KBM-7 (cell line): ENCODE measurements at places on chromosomes 5 and 9.
A peak's percentile ranks its signal among the peaks of the same experiment; 100 is the strongest.

DNA sequence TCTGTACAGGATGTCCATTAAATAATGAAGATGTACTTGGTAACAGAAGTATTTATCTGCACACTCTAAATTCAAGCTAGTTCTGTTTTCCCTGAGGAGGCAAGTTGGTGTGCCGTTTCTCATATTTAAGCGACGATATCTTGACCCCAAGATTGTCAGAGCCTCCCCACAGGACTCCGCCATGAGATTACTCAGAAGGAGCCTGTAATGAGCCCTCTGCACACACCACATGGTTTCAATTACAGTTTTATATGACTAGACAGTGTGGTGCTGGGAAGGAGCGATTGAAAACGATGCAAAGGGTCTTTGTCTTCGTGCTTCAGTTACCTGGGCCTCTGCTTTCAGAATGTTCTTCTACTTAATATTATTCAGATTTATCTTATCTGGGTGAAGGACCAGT is 840.4 kb upstream of the WWC1 start:
- DNase-seq = no peak

- peak; percentile 40 for DNase-seq
These were observed 732 bp downstream of the PBX3 start for GRCh38 chr9:125747765-125748445.

DNA sequence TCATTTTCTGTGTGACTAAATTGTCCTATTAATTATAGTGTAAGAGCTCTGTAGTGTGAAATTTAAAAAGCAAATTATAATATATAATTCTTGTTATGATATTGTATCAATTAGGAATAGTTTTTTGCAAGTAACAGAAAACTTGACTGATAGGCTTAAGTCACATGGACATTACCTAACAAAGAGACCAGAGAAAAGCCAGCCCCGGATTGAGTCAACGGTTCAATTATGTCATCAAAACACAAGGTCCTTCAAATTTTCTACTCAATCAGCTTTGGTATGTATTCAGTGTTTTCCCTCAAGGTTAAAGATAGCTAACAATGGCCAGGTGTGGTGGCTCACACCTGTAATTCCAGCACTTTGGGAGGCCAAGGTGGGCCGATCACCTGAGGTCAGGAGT is 126.7 kb upstream of the PTGER4 start:
- DNase-seq = no peak

DNA sequence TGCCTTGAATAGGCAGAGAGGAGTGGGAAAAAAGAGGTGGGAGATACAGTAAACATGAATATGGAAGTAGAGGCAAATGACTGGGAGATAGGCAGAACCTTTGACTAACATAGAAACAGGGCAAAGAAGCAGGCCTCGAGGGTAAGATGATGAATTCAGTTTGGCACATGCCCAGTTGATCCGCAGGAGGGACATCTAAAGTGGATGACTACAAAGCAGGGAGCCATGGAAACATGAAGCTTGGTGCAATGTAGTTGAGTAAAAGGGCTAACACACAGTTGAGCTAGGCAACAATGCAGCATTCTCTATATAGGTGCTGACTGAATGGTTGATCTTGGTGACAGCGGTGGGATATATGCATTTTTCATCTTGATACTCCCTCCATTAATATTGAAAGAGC is 253.8 kb downstream of the DMRT2 start:
- no peak for DNase-seq

DNA sequence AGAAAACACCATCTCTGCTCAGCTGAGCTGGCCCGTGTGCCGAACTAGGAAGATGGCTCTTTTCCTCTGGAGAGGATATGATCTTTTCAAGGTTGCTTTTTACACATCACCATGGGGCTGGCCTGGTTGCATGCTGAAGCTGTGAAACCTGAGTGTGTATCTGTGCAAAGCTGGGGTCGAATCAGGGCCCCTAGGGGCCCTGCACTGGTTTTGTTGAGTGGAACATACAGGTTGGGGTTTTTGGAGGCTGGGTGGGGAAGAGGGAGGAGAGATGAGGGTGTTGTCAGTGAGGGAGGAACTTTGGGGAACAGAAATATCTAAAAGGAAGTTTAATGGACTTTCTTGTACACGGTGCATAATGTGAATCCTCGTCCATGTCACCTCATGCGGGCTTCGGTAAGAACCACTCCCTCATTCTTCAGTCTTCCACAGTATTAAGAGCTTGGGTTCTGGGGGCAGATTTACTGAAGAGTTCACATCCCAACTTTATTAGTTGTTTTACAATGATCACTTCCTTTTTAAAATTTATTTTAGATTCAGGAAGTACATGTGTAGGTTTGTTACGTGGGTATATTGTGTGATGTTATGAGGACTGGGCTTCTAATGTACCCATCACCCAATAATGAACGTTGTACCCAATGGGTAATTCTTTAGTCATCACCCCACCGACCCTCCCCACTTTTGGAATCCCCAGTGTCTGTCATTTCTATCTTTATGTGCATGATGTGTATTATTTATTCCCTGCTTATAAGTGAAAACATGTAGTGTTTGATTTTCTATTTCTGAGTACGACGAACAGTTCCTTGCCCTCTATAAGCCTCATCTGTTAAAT is 238.2 kb downstream of the NR3C1 start:
- DNase-seq = no peak

DNA sequence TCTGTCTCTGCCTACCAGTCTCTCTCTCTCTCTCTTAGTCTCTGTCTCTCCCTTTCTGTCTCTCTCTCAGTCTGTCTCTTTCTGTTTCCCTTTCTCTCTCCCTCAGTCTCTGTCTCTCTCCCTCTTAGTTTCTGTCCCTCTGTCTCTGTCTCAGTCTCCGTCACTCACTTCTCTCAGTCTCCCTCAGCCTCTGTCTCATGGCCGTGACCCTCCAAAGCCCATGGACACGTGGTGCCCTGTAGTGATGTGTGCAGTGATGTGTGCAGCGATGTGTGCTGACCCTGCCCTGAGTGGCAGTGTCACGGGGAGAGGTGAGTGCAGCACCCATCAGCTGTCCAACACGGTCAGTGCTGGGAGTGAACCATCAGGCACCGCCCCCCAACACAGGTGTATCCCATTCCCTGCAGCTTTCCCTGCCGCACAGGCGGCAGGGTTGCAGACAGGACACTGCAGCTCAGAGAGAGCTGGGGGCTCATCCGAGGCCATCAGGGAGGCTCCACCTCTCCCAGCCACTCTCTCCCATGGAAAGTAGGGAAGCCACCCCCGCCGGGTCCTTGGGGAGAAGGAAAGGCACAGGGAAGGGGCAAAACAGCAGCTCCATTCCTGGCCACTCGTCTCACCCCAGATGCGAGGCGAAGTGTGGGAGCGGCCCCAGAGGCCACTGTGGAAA is 794 bp upstream of the LRRC14B start:
- DNase-seq = no peak

DNA sequence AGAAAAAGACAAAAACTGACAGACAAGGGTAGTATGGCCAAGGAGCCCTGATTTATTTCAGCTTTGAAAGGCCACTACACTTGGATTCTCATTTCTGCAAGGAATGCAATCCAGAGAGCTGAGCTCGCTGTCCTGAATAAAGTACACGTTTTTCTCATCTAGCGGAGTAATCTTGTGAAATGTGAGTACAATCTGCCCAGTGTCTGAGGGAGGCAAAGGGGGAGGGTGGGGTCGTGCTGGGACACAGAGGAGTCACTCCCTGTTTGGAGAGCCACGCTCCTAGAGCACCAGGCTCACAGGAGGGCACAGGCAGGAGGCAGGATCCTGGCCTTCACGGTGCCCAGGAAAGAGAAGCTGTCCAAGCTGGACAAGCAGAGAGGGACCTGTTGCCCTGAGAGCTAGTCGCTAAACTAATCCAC is 51.0 kb upstream of the IFNK start:
- no peak for DNase-seq
